ENCODE measurements at places on chromosomes 13 and 19.

DNA sequence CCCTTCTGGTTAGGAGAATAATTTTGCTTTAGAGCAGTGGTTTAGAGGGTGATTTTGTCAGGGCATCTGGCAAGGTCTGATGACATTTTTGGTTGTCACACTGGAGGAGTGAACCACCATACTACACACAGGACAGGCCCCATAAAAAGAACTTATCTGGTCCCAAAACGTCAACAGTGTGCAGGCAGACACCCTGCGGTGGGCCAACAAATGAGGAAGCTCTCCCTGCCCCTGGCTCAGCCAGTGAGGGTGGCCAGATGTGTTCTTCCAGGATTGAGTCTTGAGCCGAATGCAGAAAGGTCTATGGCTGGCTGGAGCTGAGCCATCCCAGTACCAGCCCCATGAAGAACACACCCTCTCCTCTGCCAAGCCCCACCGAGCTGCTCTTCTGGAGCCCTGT lies 149.2 kb downstream of the MIPEP start:
- DNase-seq, result no peak

- DNase-seq, result no peak
These were observed 37.7 kb upstream of the ESD start for GRCh38 chr13:46834657-46835056.

DNA sequence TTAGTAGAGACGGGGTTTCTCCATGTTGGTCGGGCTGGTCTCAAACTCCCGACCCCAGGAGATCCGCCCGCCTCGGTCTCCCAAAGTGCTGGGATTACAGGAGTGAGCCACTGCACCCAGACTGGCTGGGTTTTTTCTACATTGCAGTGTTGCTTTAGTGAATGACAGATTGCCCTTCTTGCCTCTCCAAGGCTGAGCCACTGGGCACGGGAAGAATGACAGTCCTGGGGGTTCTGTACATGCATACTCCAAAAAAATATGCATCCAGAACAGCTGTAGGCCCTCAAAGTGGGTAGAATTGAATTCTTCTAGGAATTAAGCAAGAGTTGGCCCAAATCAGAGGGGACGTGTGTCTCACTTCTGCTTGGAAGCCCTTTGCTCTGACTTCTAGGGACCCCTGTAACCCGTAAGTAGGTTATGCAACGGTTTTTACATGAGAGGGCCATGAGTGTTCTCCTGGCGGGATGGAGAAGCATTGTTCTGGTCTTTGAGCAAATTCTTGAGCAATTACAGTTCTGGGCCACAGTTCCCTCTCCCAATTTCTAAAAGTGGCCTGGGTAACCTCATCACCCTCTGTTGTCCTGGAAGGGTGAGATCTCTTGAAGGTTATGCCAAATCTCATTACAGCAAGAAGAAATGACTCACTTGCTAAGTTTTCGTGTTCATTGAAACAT lies 3.6 kb downstream of the ACTN4 start:
- DNase-seq, result no peak

GRCh38 chr13:43432958-43433357 lies 353.8 kb downstream of the ENOX1 start:
- no peak for DNase-seq

DNA sequence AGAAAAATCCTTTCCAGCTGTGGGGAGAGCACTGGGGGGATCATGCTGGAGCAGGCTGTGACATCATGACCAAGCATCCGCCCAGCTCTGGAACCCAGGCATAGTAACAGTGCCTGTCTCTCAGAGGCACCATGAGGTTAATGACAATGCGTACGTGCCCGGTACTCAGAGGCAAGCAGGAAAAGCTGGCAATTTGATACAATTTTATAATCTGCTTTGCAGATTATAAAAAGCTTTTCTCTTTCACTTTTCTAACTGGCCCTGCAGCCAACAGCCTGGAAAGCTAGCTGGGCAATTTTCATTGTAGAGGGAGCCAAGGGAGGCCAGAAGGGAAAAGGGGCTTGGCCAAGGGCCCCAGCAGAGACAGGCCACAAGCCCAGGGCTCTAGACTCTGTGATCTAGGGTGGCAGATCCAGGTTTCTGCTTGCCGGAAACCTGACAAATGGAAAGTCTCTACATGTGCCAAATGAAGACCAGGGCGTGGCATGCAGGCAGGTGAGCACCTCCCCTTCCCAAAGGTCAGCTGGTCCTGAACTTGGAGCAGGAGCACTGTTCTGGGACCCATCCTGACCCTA lies 22.7 kb downstream of the VRK3 start:
- DNase-seq, result no peak

DNA sequence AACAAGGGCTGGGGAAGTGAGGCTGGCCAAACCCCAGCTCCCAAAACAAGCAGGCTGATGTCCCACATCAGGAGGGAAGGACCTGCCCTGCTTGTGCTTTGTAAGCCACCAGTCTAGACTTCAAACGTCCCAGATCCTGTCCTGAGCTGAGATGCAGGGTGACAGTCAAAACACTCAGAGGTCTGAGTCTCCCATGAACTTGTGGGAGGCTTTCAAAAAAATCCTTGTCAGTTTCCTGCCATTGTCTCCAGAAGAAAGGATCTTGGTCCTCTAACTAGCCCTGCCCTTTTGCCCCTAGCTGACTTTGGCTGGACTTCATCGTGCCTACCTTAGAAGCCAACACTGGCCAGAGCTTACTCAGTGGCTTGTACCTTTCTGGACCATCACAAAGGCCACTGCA lies 43.3 kb downstream of the DZIP1 start:
- no peak for DNase-seq

GRCh38 chr19:18280247-18281081 lies 958 bp downstream of the JUND start:
- DNase-seq, result no peak

DNA sequence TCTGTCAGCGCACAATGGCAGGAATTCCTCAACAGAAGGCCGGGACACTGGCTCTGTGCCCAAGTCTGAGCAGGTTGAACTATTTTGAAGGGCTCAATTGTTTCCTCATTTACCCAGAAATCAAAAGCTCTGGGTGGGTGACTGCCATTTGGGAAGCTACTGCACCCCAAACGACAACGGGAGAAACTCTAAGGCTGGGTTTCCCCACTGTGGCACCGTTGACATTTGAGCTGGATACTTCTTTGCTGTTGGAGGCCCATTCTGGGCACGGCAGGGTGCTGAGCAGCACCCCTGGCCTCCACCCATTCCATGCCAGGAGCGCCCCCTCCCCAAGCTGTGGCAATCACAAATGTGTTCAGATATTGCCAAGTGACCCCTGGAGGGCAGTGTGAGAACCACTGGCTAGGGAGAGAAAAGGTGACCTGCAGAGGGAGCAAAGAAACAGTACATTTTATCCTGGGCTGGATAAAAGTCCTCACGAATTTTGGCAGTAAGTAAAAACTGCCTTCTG lies 62.5 kb downstream of the RFX2 start:
- no peak for DNase-seq

DNA sequence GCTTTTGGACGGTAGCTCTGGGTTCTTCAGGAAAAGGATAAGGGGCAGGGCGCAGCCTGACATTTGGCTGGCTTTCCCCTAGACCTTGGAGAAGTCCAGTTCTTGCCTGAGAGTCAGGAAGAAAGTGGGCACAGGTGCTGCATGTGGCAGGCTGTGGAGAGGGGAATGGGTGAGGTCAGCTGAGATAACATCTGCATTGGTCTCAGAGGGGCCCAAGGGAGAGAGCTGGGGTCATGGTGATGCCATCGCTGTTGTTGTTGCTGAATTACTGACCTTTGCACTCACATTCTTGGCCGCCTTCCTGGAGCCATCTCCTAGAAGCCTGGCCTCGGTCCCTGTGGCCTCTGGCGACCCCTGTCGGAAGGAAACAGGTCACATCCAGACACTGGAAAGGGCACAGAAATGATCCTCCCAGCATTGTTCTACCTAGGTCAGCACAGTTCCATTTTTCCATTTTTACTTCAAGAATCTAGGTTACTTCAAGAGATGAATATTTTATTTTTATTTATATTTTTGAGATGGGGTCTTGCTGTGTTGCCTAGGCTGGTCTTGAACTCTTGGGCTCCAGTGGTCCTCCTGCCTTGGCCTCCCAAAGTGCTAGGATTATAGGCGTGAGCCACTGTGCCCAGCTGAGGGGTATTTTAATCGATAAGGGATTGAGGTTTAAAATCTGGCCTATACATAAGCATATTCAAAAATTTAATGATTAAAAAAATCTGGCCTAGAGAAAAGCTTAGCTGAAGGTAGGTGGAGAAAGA lies 6.5 kb upstream of the LIPE start:
- DNase-seq, result no peak

GRCh38 chr13:72205773-72206172 lies 338.8 kb upstream of the DACH1 start:
- DNase-seq, result no peak

DNA sequence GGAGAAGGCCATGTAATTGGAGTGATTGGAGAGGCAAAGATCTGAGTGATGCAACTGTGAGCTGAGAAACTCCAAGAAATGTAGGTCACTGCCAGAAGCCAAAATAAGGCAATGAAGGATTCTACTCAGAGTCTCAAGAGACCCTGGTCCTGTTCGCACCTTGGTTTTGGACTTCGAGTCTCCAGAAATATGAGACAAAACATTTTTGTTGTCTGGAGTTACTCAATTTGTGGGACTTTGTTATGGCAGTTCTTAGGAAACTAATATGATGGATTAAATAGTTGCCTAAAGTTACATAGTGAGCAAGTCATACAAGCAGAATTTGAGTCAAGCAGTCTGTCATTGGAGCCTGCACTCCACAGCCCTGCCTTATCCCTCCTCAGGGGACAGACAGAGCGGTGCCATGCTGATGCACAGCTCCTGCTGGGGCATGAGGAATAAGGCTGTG lies 104.2 kb downstream of the ITGBL1 start:
- no peak for DNase-seq

DNA sequence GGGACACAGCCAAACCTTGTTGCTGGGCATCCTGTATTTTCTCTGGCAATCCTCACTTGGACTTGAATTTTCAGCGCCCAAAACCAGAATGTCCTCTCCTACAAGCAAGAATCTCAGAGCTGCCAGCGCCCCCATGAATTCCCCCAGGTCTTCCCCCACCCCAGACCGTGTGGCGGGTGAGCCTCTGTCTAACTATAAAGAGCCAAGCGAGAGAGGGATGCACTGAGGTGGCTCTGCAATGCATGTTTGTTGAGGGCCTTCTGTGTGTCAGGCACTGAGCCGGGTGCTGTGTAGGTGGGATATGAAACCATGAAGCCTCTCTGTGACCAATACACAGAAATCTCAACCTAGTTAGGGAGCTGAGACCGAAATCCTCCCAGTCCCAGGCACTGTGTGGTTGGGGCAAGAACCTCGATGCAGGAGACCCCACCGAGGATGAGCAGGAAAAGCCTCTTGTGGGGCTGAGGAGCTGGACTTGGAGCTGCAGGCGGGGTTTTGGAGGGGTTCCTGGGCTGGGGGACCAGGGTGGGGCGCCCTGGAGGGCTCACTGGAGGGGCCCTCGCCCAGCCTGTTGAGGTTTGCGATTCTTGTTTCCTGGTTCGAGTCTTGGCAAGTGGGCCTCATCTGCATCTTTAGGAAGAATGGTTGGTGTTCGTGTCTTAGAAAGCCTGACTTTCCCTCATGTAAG lies 12.4 kb upstream of the PROZ start:
- DNase-seq, result no peak

DNA sequence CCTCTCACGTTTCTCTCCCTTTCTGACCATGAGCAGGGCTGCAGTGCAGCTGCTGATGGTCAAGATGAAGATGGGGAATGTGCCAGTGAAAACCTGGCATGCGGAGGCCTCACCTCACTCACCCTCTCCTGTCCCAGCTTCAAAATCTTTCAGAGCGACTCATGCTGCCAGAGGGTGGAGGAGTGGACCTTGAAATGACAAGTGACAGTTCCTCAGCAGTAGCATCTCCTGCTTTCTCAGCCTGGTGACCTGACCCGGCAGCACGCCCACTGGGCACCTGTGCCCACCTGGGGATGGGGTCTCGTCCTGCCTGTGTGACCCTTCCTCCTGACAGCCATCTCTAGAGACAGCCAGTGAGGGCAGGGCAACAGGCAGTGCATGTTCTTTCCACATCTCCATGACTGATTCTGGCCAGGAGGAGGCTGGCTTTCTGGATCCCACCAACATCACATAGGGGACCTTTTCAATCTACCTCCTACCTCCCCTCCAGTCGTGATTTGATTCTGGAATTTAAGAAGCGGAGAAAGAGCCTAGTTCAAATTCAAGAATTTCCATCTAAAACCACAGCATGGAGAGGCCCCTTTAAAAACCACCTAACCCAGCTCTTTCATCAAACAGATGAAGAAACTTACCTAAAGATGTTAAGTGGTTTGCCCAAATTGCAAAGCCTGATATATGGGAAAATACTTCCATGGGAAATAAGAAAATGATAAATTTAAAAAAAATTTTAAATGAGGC lies 45.8 kb downstream of the RFX2 start:
- no peak for DNase-seq

- no peak for DNase-seq
These were observed 13.6 kb downstream of the MEIOSIN start for GRCh38 chr19:45746866-45747265.

DNA sequence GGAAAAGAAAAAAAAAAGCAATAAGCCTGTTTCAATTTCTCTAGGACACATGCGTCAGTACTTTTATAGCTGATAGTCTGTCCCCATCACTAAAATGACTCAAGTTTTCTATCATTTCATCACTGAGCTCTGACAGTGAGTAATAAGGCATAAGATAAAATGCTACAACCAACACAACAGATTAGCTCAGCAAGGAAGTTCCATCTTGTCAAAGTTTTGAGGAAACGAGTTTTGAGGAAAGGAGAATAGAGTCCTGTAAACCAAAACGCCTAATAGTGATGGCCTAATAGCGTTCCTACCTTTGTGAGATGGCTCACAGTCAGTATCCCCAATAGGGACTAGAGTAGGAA lies 145.1 kb downstream of the LACC1 start:
- no peak for DNase-seq

DNA sequence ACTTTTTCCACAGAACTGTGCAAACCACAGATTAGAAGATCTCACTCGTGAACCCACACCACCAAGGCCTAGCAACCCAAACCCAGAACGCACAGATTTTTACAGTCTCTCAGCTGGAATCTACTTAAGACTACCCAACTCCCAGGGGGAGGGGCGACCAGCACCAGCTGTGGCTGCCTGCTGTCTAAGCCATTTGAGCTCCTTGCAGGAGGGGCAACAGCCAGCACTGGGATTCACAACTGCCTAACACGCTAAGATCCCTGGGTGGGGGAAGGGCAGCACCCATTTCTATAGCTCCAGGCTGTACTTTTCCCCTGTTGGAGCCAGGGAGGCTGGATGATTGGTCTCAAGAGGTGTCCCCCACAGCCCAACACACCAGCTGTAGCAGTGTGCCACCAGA lies 368.8 kb downstream of the SUCLA2 start:
- DNase-seq, result no peak

DNA sequence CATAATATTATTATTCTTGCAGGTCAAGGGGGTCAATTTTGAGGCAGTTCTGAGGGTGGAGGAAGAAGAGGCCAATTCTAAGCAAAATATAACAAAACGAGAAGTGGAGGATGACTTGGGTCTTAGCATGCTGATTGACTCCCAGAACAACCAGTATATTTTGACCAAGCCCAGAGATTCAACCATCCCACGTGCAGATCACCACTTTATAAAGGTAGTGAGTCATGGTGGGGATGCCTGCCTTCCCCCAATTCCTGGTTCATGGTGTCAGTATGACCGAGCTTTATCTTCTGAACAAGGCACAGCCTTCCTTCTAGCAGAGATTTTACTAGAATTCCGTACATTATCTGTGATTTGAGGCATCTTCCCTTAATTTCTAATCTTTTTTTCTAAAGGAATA lies 9.4 kb upstream of the DCUN1D2 start:
- no peak for DNase-seq
